HT1080 (cell line): ENCODE measurements at places on chromosomes 1 and 21.

GRCh38 chr1:29864431-29865022, 628.2 kb downstream of the PTPRU start:
- no peak for DNase-seq

DNA sequence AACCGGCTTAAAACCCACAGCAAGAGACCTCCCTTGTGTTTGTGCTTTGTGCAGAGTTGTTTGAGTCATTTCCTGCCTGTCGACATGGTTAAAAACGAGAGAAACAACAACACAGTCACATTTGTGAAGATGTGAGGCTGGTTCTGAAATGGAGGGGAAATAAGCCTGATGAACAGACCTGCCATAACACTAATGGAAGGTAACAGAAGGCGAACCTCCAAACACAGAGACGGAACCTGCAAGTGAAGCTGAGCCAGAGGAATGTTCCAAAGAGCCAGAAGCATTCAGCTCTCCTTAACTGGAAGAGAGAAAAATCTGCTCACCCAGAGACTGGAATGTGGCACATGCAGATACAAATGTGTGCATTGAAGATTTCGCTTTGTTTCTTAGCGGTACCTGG, 53.2 kb upstream of the RAVER2 start:
- peak; percentile 64 for DNase-seq

- no peak for DNase-seq
These were observed 30.0 kb upstream of the UBE2U start for GRCh38 chr1:64173336-64173940.

DNA sequence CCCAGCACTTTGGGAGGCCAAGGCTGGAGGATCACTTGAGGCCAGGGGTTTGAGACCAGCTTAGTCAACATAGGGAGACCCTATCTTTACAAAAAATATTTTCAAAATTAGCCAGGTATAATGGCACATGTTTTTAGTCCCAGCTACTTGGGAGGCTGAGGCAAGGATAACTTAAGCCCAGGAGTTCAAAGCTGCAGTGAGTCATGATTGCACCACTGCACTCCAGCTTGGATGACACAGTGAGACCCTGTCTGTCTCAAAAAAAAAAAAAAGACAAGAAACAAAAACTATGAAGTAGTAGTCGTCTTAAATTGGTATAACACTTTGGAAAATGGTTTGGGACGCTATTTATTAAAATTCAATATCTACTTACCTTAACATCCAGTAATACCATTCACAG, 7.7 kb downstream of the AIM2 start:
- peak; percentile 79 for DNase-seq

- no peak for DNase-seq
These were observed 2.9 kb downstream of the CR1L start for GRCh38 chr1:207647671-207648333.

DNA sequence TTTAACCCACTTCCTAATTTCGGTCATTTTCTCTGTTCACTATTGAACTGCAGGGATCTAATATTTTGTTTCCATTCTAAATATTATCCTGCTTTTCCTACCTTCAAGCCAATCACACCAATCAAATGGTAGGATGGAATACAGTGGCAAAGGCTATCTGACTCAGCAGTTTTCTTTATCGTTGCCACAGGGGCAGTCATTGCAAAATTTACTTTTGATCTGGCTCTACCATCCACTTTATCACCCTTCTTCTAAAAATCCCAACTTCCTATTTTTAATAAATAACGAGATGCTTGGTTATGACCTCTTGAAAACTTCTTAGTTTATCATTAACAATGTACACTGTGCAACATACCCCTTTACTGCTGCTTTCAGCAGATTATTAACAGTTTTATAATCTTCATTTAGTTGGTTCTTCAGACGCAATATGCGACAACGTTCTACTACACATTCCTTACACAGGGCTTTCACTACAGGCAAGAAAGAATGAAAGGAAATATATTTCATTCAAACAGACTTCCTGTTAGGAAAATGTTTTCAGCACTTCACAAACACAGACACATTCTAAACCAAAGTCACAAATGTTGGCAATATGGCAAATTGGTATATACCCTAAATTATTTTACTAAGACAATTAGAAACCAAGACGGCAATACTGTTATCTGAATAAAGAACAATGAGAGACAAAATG, 52.3 kb upstream of the RAP1GAP start:
- DNase-seq = no peak

DNA sequence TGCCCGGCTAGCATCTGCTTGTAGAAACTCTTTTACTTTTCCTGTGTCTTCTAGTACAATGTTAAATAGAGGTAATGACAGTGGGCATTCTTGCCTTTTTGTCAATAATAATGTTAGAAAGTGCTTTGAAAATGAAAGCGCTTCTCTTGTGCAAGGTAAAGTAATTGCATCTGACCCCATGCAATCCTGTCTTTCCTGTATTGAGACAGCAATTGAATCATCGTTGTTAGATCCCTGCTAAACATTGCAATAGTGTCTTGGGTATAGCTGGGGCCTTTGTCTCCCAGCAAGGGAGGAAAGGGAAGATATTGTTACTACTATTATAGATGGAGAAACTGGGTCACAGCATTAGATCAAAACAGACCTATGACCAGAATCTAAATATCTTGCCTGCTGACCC, 80.9 kb downstream of the TLR5 start:
- DNase-seq = no peak

DNA sequence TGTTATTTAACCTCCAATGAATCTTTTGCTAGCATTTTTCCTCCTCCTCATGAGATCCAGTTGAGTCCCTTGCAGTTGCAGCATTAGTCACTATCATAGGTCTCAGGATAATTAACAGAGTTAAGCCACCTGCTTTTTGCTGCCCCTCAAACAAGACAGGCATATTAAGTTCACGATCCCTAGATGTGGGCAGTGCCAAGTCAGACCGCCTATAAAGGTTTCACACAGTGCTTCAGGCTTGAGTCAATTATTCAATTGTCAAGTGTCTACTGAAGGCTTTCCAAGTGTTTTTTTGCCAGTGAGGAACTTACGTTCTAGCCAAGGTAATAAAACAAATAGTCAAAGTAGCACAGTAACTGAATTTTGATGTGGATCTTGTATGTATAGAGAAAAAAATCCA, 175.0 kb downstream of the DAB1 start:
- no peak for DNase-seq

GRCh38 chr1:13881385-13882088, 181.5 kb downstream of the PRDM2 start:
- DNase-seq = no peak

GRCh38 chr1:43750083-43750482, 42.7 kb downstream of the ST3GAL3 start:
- DNase-seq = no peak

DNA sequence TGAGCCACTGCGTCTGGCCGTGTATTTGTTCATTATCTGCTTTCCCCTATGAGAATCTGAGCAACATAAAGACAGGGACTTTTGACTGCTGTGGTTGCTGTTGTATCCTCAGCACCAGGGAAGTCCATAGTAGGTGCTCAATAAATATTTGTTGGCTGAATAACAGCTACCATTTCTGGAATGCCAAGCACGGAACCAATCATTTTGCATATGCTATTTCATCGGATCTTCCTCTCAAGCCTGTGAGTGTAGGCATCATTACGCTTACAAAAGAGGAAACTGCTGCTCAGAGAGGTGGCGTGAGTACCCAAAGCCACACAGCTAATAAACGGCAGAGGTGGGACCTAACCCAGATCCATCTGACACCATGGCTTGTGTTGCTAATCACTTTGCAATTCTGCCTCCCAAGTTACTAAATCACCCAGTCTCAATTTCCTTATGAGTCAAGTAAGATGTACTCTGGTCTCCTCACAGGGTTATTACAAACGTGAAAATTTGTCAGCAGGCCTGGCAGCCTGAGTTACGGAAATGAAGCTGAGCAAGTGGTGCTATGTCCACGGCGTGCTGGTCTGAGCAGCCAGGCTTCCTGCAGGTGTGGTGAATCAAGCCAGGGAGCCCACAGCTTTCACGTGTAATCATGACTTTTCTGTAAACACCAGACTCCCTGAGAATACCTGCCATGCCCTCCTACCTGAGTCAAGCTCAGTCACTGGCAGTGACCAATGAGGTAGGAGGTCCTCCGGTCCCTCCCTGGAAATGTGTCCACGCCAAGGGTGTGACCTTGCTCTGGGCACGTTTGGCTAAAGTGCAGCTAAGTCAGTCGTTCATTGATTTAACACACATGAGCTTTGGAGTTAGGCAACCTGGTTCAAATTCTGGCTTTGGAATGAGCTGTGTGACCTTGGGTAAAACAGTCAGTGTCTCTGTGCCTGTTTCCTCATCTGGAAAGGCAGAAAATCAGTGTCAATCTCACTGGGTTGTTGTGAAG, 4.8 kb upstream of the RHCE start:
- DNase-seq = no peak

DNA sequence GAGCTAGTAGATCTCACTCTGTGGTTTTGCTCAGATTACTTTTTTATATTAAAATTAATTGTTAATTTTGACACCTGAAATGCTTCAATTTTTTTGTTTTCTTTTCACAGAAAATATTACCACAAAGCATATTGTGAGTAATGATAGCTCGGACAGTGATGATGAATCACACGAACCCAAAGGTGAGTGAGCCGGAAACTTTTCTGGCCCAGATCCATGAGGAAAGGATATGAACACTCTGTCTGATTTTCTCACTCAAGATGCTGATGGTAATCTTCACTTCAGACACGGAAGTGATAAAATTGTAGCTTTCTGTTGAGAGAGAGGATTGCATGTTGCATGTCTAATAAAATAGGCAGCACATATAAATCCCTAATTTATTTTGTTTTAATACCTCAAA, 121.8 kb downstream of the PLA2G4A start:
- DNase-seq = peak; percentile 74

DNA sequence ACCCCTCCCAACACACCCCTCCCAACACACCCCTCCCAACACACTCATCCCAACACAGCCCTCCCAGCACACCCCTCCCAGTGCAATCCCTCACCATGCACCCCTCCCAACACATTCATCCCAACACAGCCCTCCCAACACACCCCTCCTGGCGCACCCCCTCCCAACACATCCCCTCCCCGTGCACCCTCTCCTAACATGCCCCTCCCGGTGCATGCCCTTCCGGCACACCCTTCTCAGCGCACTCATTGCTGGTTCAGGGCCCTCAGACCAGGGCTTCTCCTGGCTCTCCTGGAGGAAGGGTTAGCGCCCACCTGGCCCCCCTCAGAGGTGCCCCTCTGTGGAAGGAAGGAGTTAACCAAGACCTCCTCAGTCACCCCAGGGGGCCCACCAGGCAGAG, 74.5 kb upstream of the ARHGEF16 start:
- no peak for DNase-seq

DNA sequence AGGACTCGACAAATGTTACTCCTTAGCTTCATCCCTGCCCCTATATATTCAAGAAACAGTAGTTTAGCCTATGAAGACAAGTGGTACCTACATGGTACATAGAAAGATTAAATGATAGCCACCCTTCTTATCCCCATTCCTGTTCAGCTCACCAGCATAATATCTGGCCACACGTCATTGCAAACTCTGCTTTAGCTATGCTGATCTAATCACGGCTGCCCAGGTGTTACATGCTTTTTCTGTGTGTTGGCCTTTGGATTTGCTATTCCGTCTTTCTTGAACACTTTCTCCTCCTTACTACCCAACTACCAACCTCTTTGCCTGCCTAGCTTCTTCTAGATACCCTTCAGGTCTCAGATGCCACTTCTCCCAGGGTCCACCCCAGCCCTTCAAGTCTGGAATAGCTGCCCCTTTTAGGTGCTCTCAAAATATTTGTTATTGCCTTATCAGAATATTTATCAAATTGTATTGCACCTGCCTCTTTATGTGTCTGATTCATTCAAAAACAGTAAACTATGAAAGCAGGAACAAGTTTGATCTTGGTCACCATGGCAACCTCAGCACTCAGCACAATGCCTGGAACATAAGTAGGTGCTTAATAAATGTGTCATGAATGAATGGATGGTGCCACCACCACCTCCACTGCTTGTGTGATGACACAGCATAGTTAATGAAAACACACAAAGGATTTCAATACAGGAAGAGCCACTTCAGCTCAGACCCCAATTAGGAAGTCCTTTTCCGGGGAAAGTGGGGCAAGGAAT, 11.4 kb upstream of the DNASE2B start:
- peak; percentile 35 for DNase-seq
